CD4-positive, CD25-positive, alpha-beta regulatory T cell (primary cell): ENCODE measurements at places on chromosomes 1 and 21.

- DNase-seq, result no peak
Observed at GRCh38 chr1:62325081-62325480, 5.8 kb upstream of the KANK4 start.

- no peak for DNase-seq
Observed at GRCh38 chr1:162144853-162145252, 75.4 kb downstream of the NOS1AP start.

GRCh38 chr1:37055631-37056030 lies 21.3 kb upstream of the GRIK3 start:
- DNase-seq, result no peak

- DNase-seq, result no peak
Observed at GRCh38 chr1:223337174-223337869, 26.7 kb downstream of the SUSD4 start.

DNA sequence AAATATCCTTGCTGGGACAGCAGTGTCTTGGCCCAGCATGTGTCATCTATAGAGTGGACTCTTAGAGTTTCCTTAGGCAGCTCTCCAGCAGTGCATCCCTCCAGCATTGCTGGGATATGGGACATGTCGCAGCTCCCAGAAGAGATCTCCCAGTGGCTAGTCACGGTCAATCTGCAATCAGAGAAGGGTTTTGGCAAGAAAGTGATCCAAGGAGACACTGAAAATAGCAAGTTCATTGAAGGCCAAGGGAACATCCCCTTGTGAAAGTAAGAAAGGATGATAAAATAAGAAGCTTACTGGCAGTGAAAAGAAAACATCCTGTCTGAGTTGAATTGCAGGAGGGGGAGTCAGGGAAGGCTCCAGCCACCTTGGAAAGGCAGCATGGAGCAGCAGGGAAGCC lies 19.3 kb upstream of the NPL start:
- DNase-seq, result no peak

GRCh38 chr1:117632269-117633067 lies 26.6 kb downstream of the TENT5C start:
- peak; percentile 54 for DNase-seq

DNA sequence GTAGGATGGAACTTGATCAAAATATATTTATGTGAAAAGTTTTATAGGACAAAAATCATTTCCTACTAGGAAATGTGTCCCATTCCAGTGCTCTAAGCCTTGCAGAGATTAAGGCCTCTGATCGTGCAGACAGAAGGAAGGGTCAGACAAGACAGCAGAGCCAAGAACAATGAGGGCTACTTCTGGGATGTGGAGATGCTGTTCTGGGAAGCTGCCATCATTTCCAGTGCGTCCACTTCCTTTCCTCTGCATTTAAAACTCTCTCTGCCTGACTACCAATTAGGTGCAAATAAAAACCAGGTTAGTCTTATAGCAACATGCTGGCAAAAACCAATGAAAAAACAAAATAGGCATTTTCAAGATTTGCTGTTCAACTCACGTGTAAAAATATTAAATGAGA lies 36.1 kb downstream of the BEND5 start:
- no peak for DNase-seq

GRCh38 chr1:17097787-17098186 lies 21.5 kb downstream of the PADI2 start:
- DNase-seq, result no peak
